ENCODE measurements at places on chromosomes 3 and 15.

- DNase-seq: no peak
Measured at GRCh38 chr3:190242147-190242546, 80.1 kb downstream of the CLDN1 start.

DNA sequence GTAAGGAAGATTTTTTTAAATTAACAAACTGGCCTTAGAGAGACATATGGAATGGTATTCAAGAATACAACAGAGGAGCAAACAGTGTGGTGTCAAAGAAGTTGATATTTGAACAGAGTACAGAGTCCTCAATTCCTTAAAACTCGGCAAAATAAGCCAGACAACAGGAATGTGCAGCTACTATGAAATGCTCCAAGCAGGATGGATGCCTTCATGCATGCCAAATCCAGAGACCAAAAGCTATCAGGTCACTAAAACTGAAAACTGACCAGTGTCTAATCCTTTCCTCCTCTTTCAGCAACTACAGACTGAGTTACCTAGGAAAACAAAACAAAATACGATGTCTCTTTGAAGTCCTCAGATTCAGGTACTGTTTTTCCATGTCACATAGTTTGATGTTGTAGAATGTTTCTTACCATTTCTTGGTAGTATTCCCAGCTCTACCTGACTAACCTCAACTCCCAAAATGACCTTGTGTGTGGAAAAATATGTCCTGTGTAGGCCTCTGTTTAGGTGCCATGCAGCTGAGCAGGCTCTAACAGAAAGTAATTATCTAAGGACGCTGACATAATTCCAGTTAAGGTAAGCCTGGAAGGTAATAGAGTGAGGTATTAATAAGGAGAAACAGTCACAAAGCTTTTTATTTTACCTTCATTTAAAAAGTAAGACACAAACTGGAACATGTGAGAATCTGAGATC lies 46.9 kb downstream of the TBL1XR1 start:
- DNase-seq: peak; percentile 28

DNA sequence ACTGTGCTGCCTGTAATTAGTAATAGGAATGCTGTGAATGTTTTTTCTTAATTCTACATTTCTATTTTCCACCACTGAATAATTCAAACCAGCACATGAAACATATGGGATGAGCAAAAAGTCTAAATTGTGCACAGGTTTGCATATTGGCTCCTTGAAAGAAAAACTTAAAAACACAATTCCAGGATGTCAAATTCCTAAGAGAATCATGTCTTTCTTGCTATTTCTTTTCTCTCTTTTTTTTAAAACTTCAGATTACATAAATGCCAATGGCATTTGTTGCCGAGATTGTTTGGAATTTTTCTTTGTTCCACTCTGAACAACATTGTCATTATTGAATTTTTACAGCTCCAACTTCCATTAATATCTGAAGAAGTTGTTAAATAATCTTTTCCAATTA lies 60.8 kb downstream of the VGLL3 start:
- DNase-seq: peak; percentile 8

DNA sequence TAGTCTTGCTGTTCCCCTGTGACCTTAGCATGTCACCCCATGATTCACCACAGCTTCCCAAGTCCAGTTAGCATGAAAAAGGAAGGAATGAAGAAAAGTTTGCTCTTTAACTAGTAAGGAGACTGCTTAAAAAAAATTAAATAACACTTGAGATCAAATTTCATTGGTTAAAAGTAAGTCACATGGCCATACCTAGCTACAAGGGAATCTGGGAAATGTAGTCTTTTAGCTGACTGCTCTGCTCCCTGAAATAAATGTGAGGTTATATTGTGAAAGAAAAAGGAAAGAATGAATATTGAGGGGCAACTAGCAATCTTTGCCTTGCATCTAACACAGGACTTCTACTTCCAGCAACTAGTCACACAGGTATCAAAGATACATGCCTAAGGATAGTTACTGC lies 84.7 kb upstream of the LRRN1 start:
- no peak for DNase-seq

DNA sequence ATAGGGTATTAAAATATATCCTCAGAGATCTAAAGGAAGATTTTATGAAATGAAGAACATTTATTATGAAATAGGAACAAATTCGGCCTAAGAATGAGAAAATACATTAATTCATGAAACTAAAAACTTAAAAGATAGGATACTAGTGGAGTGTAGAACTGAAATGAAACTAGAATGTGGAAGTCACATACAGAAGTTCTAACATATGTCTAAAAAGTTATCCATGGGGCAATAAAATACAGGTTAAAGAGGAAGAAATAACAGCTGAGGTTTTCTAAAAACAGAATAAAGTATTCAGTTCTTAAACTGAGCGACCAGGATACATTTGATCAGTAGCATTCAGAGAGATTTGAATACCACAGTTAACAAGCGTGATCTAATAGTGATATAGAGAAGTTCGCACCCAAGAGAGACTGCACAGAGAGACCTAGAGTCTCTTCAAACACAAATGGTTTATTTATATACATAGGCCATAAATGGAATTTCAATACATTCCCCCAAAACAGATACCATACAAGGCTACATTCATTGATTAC lies 85.9 kb downstream of the FEZF2 start:
- DNase-seq: no peak

DNA sequence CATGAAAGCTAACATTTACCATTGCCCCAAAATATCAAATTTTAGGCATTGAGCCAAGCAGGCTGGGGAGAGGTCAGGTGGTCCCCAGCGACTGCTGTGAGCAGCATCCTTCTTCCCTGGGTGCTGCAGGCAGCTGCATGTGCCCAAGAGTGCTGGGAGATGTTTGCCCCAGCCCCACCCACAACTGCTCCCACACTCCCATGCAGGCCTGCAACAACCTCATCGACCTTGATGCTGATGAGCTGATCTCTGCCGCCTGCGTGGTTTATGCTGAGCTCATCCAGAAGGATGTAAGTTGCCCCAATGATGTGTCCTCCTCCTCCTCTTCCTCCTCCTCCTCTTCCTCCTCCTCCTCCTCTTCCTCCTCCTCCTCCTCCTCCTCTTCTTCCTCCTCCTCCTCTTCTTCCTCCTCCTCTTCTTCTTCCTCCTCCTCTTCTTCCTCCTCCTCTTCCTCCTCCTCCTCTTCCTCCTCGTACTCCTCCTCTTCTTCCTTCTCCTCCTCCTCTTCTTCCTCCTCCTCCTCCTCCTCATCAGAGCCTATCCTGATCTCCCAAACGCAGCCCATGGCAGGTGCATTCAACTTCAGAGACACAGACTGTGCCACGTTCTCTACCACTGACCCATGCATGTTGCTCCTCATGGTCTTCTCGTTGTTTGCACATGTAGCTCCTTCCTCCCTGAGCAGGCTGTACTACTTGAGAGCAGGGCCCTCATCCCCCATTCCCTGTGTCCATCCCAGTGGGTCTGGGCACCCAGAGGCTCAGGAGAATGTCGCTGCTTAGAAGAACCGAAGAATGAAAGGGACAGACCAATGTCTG lies 15.1 kb downstream of the TBC1D21 start:
- DNase-seq: no peak

DNA sequence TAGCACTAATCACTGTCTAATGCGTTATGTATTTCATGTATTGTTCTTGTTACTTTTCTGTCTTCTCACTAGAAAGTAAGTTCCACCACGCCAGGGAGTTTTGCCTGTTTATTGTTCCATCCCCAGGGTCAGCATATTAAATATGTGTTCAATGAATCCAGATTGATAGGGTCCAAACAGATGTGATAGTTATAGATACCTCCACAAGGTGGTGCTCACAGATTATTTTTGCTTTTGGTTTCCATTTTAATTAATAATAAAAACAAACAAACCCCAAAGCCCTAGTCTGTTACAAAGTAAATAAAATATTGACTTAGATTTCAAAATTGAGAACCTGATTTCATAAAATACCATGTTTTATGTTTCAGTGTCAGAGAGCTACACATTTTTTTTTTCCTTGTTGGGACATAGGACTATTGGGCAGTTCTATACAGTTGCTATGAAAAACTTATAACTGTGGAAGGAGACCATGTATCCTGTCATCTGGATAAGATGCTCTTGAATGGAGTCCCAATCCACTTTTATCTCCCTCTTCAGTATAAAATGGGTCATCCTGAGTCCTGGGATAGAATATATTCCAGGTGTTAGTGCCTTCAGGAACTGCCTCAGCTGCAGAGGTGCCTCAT lies 12.4 kb downstream of the OTOL1 start:
- peak; percentile 24 for DNase-seq

DNA sequence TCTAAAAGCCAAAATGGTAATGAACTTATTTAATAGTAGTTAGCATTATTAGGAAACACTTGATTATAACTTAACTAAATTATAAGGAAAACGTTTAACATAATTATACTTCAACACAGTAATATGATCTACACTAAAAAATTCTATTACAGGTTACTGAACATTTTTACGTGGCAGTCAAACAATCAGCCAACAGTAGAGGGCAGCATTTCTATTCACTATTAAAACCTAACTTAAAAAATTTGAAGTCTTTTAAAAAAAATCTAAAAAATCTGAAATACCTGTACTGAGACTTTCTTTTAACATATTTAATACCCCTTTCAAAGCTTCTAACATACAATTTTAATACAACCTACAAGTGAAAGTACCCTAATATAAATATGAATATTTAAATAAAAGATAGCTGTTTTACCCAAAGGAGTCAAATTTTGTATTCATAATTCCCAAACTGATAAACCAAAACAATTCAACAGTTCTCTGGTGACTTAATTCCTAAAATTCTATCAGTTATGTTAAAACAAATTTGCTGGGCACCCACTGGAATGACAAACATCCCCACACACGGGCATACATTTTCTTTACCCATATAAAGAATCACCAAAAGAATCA lies 41.5 kb downstream of the DLG1 start:
- DNase-seq: peak; percentile 25

GRCh38 chr3:78410077-78410476 lies 1357.7 kb downstream of the ROBO1 start:
- DNase-seq: no peak

GRCh38 chr3:13821126-13821525 lies 58.7 kb downstream of the WNT7A start:
- no peak for DNase-seq

GRCh38 chr3:29764603-29765254 lies 483.9 kb downstream of the RBMS3 start:
- DNase-seq: peak; percentile 53

DNA sequence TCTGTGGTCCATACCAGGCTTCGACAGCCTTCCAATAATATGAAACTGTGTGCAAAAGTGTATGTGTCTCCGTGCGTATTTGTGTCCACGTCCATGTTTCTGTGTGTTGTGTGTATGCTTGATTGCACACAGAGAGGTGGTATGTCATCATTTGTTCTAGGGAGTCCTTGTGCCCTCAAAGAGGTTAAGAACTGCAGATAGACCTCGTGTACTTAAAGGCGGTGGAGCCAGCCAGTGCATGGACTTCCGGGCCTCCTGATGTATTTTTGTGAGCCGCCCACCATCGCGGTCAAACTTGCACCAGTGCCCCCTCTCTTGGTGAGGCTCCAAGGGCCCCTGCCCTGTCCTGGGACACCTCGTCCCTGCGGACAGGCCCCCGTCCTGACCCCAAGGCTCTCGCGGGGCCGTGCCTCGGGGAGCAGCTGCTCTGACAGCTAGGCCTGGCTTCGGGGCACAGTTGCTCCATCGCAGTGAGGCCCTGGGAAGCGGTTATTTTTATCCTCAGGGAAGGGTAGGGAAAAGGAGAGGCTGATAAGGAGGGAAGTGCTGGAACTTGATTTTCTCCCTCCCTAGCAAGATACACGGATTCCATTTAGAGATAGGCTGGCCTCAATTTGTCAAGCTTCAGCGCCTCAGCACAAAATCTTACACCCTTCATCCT lies 1.2 kb upstream of the RYK start:
- no peak for DNase-seq

DNA sequence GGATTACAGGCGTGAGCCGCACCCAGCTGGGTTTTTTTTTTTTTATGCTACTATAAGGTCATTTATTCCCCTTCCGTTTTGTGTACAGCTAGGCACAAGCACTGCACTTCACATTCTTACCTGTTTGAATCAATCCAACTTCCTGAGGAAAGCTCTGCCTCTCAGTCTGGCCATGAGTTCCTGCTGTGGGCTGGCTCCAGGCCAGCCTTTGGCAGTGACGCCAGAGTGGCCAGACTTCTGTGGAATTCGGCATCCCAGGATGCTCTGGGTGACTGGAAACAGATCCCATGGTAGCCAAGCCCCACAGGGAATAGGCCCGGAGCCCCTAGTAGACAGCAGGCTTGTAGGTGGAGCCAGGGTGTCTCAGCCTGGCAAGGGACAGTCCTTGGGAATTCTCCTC lies 21.5 kb upstream of the TIMP4 start:
- peak; percentile 60 for DNase-seq

DNA sequence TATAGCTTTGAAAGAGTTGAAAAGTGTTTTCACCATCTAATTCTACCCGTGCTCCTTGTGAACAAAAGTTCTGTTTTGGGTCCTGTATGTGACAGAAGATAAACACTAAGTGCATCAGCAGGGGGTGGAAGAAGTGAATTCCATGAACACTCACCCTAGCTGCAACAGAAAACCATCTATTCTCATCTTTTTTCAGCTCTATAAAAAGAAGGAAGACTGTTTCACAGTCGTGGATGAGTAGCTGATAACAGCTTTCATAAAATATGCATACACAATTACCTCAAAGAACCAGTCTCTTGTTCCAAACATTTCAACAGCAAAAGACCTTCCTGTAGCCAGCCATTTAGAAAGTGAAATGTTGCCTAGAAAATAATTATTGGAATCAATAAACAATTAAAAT lies 281.7 kb upstream of the RASGRP1 start:
- DNase-seq: no peak

GRCh38 chr3:42979044-42979972 lies at the start of gene GASK1A:
TSS of gene GASK1A (plus strand) at chr3:42979311. CDS start at chr3:42979643, 332 bp downstream.
- DNase-seq: peak; percentile 37

DNA sequence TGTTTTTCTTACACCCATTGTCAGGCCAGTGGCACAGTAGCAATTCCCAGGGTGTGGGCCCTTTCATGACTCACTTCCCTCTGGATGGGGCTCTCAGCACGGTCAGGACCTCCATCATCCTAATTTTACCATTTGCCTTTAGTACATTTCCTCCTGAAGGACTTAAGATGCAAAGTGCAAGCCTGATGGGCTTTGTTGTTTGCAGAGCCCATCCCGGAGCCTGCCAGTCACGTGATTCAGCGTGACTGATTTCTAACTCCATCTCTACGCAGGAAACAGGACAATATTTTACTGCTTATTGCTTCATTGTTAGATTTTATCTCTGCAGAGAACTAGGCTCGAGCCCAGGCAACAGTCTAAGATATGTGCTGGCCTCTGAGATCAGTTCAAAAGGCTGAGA lies 223.7 kb downstream of the PDZRN3 start:
- DNase-seq: peak; percentile 67

- no peak for DNase-seq
Measured at GRCh38 chr15:48334260-48334659, 3.0 kb downstream of the DUT start.

- no peak for DNase-seq
Measured at GRCh38 chr3:139491027-139491700, 14.8 kb upstream of the RBP2 start.

- no peak for DNase-seq
Measured at GRCh38 chr15:60514261-60514881, 35.4 kb upstream of the ICE2 start.

DNA sequence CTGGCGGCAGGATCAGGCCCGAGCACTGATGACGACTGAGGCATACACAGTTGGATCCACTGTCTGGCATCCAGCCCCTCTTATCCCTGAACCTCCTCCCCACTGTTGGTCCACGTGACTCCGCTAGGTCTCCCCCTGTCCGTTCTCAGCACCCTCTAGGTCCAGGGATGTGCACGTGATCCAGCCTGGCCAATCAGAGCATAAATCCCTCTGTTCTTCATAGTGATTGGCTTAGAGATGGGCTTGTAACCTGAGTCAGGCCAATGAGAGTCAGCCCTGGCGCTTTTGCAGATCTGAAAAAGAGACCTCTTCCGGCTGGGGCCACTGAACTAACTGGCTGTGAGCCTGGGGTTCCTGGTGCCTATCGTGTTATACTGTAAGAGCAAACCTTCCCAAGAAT lies 20.5 kb upstream of the IQSEC1 start:
- no peak for DNase-seq

Data from GM03348 (cell line).